ENCODE measurements at places on chromosomes 5 and 9. TPM values are rescaled to one million over a fixed set of nuclear protein-coding genes. Genes with fewer than 3 reads are reported as not detected.

The SPINK5 gene
- 0.33 TPM for polyA plus RNA-seq

The ORM1 gene
- polyA plus RNA-seq, result not detected

The PCDHA6 gene
- 0.43 TPM for polyA plus RNA-seq

The MPDZ gene
- polyA plus RNA-seq, result 54.0 TPM

The CD72 gene
- 1.9 TPM for polyA plus RNA-seq

The GOLGA2 gene
- polyA plus RNA-seq, result 71.5 TPM

The PPP3R2 gene
- polyA plus RNA-seq, result 0.12 TPM

The FOXD4L4 gene
- not detected for polyA plus RNA-seq

The RECK gene
- 31.6 TPM for polyA plus RNA-seq

The CNTFR gene
- polyA plus RNA-seq, result 31.8 TPM

The ANKRD18A gene
- 0.60 TPM for polyA plus RNA-seq

The C5orf46 gene
- polyA plus RNA-seq, result not detected

The OR1Q1 gene
- not detected for polyA plus RNA-seq

The MYMK gene
- not detected for polyA plus RNA-seq

The SLC36A2 gene
- 5.0 TPM for polyA plus RNA-seq

The SOX30 gene
- polyA plus RNA-seq, result 0.60 TPM

The ADAMTSL1 gene
- 19.8 TPM for polyA plus RNA-seq

The FAM169A gene
- polyA plus RNA-seq, result 24.8 TPM

The C1QTNF2 gene
- polyA plus RNA-seq, result 27.0 TPM

The DOK3 gene
- 4.4 TPM for polyA plus RNA-seq

The GMCL2 gene
- 0.08 TPM for polyA plus RNA-seq

The HMHB1 gene
- not detected for polyA plus RNA-seq

The GRIN3A gene
- 28.0 TPM for polyA plus RNA-seq

The TEX48 gene
- not detected for polyA plus RNA-seq

The IFNE gene
- polyA plus RNA-seq, result not detected

The MTX3 gene
- polyA plus RNA-seq, result 28.1 TPM

The PHF24 gene
- polyA plus RNA-seq, result 0.15 TPM

The AMBP gene
- polyA plus RNA-seq, result 19.5 TPM

The TTC23L gene
- polyA plus RNA-seq, result 4.9 TPM

The ZNF454 gene
- polyA plus RNA-seq, result 5.8 TPM

The CDKN2B gene
- 0.24 TPM for polyA plus RNA-seq

The PKD2L2 gene
- polyA plus RNA-seq, result 0.42 TPM

The CCL28 gene
- 2.8 TPM for polyA plus RNA-seq

The CDH9 gene
- polyA plus RNA-seq, result 8.6 TPM

The FANCG gene
- 52.3 TPM for polyA plus RNA-seq

The FOXD4L5 gene
- 0.13 TPM for polyA plus RNA-seq

The OBP2B gene
- polyA plus RNA-seq, result not detected

The MRPS30 gene
- 72.0 TPM for polyA plus RNA-seq

The GCNT4 gene
- polyA plus RNA-seq, result 18.7 TPM

The NREP gene
- 1,537 TPM for polyA plus RNA-seq
